ENCODE measurements at places on chromosomes 6 and 20.
A peak's percentile ranks its signal among the peaks of the same experiment; 100 is the strongest.

DNA sequence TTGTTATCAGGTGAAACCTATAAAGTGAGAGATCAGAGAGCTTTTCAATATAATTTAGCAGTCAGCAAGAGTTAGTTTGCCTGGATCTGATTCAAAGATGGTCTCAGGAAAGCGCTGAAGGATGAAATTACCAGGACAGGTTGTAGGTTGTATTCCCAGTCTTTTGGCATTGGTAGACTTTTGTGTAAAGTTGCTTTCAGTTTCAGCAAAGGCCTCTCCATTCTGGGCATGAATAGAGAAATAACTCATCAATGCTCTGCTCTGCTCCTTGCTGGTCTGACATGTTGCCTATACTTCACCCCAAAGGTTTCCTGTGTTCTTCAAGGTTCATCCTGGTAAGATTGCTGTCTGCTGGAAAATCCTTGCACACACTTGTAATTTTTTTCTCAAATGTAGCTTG lies 714.8 kb downstream of the EPM2A start:
- DNase-seq, result no peak

DNA sequence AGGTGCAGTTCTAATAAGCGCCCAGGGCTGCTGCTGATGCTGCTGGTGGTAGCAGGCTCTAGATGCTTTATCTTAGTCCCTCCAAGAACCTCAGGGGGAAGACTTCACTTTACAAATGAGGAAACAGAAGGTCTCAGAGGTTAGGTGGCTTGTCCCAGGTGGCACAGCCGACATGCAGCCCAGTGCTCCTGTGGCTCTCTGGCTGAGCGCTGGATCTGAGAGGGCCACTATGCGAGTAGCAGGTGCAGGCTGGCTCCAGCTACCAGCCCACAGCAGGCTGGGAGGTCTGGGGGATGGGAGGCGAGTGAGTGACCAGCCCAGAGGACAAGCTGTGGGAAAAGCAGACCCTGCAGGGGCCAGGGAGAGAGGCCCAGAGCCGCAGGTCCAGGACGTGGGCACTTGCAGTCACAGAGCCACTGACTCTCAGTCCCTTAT lies 90.9 kb downstream of the PRND start:
- no peak for DNase-seq

DNA sequence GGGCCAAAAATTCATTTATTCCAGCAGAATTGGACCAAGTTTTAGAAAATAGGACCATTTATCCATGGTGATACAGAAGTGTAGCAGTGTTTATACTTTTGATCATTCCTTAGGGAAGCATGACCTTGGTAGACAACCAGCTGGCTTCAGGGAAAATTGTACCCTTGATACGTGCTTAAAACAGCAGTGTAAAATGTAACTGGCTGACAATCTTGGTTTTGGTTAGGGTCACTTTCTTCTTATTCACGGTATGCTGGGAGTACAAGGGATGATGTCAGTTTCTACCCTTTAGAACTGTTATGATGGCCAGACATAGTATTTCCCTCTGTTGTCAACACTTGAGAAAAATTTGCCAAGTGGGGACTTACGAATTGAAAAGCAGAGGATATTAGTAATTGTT lies 157.1 kb downstream of the BCKDHB start:
- DNase-seq, result no peak

DNA sequence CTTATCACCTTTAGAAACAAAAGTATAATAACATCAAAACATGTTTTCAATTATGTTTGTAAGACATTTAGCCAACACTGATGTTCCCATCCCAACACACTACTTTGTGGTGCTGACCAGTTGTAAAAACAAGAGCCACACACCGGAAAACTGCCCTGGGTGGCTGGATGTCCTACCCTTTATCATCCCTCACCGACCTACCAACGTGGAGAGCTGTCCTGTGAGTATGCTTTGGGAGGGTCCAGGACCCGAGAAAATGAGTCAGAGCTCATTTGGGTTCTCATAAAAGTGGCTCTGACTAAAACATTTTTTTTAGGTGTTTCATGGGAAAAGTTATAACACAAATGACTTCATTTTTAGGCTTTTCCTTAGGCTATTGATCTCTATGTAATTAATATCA lies 29.3 kb upstream of the CTAGE9 start:
- DNase-seq, result peak; percentile 53

DNA sequence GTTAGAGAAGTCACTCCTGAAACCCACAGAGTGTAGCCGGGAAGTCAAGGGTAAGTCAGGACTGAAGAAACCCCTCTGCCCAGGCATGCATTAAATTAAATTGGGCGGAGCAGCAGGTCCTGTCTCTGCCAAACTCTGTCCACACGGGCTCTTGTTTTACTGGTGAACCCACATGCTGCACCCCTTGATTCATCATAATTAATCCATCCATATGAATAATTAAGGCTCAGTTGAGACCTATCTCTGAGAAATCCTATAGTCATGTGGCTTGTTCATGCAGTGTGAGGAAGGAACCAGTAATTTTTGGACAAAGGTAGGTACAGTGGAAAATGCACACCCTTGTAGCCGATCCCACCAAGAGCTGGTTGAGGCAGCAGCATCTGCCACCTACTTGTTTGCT lies 43.0 kb downstream of the PXDC1 start:
- no peak for DNase-seq

GRCh38 chr6:42104095-42104803 lies 38.2 kb downstream of the C6orf132 start:
- DNase-seq, result no peak

GRCh38 chr6:44859901-44860410 lies 468.2 kb upstream of the RUNX2 start:
- no peak for DNase-seq

GRCh38 chr6:37004044-37004980 lies 1.1 kb upstream of the FGD2 start:
- no peak for DNase-seq

DNA sequence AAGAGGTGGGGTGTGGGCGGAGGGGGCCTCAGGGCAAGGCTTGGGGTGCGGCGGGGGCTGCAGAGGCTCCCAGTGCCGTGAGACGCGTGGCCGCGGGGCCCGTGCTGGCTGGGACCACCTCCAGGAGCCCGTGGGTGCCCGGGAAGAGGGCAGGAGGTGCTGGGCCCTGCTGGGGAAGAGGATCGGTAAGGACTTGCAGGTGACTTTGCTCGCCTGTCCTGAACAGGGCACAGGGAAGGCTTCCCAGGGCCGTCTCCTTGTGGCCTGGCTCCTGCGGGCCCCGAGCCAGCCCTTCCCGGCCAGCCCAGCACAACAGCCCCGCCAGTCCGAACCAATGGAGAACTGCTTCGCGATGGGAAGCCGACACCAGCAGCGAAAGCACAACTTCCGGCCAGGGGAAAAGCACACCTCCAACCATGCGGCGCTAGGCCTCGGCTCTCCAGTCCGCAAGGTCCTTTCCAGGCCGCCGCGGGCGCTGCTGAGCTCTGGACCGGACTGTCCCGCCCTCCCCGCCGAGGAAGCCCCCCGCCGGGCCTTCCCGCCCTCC lies 32.3 kb downstream of the IRF4 start:
- DNase-seq, result no peak

DNA sequence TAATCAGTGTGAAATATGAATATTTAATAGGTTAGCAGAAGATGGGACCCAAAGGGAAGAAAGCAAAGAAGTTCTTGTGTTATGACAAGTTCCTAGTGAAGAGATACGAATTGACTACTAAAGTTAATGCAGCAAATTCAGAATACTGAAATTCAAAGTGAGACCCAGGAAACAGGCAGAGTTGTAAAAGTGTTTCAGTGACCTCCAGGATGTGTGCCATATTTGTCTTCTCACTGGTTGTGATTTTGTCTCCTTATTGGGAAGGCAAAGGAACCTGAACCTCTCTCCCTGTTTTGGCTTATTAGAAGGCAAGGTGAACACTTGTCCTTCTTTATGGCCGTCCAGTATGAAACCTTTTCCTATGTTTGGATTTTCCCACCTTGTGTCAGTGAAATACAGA lies 51.8 kb upstream of the DTNBP1 start:
- DNase-seq, result no peak

DNA sequence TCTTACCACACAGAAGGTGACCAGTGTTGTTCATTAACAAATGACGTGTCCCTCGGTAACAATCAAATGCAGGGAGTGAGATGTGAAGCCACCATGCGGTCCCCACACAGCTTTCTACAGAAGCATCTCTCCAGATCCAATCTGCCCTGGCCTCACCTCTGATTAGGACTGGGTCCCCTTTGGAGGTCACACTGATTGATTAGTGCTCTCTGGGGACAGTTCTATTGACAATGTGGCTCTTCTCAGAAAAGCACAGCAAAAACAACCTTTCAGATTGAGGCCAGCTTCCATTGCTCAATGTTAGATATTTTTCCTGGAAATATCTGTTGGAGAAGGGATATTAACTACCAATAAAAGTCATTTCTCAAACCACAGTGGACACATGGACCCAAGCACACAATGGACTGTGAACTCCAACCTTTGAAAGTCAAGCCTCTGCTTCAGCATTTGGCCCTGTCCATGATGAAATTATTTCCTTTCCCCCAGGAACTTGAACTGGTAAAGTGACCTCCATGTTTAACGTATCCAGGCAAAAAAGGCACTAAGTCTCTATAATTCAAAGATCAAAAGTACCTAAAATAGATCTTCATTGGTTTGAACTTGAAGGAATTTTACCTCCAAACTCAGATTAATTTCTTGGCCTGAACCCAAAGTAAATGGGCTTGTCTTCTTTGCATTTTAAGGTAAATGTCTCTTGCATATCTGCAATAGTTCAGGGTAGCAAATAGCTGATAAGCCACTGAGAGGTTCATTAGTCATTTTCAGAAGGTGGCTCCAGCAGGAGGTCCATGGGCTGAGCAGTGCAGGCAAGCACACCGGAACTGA lies 118.5 kb downstream of the FOXA2 start:
- no peak for DNase-seq

- no peak for DNase-seq
Observed at GRCh38 chr6:24419526-24419925, 16.8 kb downstream of the MRS2 start.

- DNase-seq, result no peak
Observed at GRCh38 chr20:37954626-37955025, 51.7 kb downstream of the VSTM2L start.

DNA sequence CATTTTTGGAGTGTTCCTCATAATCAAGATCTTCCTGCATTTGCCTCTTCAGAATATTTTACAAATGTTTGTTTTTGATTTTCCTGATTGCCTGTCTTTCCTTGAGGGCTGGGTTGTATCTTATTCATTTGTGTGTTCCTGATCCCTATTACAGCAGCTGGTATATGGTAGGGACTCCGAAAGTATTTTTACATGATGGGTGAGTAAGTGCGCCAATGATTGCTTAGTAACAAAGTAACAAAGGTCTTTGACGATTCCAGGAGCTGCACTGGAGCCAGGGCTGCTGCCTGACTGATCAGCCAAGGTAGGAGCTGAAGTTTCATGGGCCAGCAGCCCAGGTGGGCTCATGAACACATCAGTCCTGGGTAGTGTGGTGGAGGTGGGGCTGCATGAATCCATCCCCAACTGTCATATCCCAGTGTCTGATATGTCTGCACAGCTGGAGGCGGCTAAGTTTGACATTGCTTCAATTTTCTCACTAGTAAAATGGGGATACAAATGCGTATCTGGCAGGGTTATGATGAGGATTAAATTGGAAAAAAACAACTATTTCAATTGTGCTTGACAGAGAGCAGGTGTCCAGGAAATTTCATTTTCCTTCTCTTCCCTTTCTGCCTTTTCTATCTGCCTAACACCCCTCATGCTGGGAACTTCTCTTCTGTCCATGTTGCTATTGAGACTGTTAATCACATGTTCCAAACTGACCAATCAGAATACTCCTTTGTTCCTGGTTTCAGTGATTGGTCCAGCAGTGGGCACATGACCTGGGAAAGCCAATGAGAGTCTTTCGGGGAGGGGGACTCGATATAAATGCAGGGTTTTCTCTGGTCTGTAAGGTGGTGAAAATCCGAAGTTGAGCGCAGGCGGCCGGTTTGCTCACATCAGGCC lies 90.7 kb downstream of the CDH26 start:
- no peak for DNase-seq
